ENCODE measurements at places on chromosomes 4 and X. TPM values are rescaled to one million over a fixed set of nuclear protein-coding genes. Genes with fewer than 3 reads are reported as not detected.

- no peak for DNase-seq
Observed at GRCh38 chrX:129959493-129959832, 23.0 kb upstream of the BCORL1 start.

DNA sequence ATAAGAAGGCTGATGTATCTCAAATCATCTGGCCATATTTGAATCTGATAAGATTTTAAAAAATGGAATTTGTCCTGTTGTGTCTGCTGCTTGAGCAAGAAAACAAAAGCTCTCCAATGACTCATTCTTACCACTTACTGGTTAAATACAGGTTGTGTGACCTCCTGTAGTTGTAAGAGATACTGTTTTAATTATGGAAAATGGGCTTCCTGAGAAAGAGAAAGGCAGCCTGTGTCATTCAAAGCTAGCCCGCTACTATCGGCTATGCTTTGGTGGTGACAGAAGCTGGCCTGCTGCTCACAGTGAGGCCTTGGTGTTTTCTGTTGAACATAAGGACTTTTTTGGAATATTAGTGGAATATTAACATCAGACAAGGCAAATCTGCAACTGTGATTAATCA, 1722.1 kb upstream of the PCDH10 start:
- DNase-seq, result no peak

DNA sequence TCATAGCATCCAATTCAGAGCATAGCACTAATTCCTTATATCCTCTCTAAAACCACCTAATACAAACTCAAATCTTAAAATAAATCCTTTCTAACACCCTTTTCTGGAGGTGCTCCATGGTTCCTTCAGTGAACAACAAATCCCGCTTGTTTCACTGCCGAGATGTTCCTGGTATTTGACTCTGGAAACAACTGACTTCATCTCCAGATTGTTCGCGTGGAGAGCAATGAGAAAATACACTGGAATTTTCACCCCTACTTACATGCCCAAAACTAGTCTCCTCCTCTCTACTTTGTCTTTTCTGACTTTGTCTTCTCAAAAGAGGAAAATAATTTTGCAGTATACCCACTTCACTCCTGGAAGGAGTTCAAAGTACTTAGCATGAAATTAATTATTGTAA, 129.0 kb downstream of the PLS3 start:
- DNase-seq, result no peak

The GYPB gene
- total RNA-seq, result not detected

Measured in sigmoid colon (tissue), 7 donors.